ENCODE measurements at places on chromosomes 11 and 22.

DNA sequence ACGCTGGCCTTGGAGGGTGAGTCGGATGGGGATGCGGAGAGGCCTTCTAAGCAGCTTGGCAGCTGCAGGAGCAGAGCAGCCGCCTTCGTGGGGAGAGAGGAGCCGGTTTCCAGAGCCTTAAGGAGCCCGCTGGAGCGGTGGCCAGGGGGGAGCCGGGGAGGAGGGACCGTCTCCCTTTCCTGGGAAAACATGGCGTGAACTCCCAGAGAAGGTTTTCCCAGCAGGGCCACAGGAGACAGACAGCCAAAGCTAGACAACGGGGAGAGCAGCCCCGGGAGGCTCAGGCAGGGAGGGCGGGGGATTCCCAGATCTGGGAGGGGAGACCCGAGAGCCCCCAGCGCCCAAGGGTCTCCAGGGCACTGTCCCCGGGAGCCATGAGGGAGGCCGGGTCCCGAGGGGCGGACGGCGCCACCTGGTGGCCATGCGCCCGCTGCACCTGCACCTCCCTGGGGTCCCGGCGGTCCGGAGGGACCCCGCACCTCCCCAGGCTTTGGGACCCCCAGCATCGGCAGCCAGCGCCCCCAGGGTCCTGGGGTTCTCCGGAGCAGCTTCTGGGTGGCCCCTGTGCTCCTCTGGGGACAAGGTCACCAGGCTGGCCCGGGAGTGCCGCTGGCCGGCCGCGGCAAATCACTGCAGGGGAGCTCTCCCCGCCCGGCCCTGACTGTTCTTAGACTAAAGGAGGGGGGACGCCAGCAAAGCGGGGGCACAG lies 2.4 kb upstream of the SYT8 start:
- DNase-seq = peak; percentile 80

- no peak for DNase-seq
These were observed 3.1 kb upstream of the TSSK2 start for GRCh38 chr22:19128009-19128401.

DNA sequence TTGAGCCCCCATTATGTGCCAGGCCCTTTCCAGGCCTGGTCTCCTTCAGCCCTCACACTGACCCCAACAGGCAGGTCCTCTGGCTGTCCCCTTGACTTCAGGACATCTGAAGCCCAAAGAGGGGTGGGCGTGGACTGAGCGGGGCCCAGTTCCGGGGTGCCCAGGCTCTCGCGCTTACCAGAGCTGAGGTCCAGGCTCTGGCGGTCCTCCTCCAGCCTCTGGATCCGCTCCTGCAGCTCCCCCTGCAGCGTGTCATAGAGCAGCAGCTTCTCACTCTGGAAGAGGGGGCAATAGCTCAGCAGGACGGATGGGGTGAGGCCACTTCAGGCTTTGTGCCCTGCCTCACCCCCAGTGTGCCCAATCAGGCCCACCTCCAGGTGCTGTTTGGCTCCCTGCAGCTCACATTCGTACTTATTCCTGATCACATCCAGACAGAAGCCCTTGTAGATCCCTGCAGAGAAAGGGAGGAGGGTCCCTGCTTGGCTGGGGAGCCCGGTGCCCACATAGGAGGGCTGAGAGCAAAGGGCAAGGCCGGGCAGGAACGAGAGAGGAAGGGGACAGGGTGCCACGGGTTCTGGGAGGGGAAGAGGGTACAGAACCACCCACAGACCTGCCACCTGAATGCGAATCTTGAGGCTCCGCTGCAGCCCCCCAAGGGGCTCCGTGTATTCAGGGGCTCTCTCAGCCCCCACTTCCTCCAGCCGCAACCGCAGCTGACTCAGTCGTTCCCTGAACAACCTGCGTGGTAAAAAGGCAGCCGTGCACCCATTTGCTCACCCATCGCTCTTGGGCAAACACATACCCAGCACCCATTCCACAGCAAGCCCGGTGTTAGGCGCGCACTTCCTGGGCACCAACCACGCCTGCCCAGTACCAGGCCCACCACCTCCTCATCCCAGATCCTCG lies 4.1 kb downstream of the BRMS1 start:
- DNase-seq = no peak

DNA sequence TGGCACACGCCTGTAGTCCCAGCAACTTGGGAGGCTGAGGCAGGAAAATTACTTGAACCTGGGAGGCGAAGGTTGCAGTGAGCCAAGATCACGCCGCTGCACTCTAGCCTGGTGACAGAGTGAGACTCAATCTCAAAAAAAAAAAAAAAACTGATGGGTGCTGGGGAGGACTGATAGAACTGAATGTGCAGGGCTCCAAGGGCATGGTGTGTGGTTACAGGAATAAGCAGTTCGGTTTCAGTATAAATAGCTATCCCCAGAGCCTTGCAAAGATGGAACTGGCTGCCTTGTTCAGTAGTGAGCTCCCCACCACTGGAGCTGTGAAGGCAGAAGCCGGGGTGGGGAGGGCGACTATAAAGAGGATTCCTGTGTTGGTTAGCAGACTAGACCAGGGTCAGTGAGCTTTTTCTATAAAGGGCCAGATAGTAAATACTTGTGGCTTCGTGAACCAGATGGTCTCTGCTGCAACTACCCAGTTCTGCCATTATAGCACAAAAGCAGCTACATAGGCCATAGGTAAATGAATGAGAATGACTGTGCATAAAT lies 5.9 kb downstream of the TOM1 start:
- DNase-seq = no peak

- peak; percentile 71 for DNase-seq
These were observed 11.1 kb downstream of the POLR3H start for GRCh38 chr22:41532908-41533825.

DNA sequence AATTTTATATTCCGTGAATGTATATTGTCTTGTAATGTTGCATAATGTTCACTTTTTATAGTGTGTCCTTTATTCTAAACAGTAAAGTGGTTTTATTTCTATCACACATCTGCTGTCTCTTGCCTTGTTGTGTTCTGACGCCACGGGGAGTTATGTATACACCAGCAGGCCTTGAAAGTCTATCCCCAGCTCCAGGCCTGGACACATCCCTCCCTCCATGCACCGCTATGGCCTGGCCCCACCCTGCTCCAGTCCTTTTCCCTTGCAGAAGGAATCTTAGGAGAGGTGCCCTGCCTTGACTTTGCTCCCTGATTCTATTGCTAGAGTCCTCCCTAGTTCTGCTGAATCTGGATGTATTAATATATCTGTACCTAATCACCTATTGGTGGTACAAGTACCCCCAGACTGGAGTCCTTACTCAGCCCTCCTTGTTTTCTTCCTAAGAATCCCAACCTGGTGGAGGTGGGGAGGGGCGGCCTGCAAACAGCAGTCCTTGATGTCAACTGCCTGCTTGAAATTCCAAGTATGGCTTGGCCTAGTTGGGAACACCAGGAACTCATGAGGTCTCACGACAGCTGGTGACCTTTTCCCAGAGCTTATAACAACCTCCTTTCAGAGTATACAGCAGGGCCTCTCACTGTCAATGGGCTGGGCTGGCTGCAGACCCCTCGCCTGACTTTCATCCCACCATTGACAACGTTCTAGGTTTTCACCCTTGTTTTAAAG lies 61.6 kb downstream of the TIMP3 start:
- DNase-seq = no peak

- DNase-seq = no peak
These were observed 11.7 kb downstream of the SAA1 start for GRCh38 chr11:18277565-18278271.

- DNase-seq = no peak
These were observed 51.6 kb upstream of the SYT13 start for GRCh38 chr11:45337583-45338360.
